ENCODE measurements at places on chromosomes 5 and 9. TPM values are rescaled to one million over a fixed set of nuclear protein-coding genes. Genes with fewer than 3 reads are reported as not detected.

RXFP3 gene
- total RNA-seq = not detected

TEX48 gene
- not detected for total RNA-seq

ARHGEF37 gene
- 0.88 TPM for total RNA-seq

INSL6 gene
- total RNA-seq = not detected

GRCh38 chr5:116455061-116455460 is 119.6 kb downstream of the SEMA6A start:
- H3K27me3 ChIP-seq = no peaks in the 10 kb centered on the region
- no peak for DNase-seq
- no peak overlapping the region for H3K27ac ChIP-seq
- no peak overlapping the region for H3K4me3 ChIP-seq
- peaks cover 15% of the 10 kb centered on the region for H3K4me1 ChIP-seq

DNA sequence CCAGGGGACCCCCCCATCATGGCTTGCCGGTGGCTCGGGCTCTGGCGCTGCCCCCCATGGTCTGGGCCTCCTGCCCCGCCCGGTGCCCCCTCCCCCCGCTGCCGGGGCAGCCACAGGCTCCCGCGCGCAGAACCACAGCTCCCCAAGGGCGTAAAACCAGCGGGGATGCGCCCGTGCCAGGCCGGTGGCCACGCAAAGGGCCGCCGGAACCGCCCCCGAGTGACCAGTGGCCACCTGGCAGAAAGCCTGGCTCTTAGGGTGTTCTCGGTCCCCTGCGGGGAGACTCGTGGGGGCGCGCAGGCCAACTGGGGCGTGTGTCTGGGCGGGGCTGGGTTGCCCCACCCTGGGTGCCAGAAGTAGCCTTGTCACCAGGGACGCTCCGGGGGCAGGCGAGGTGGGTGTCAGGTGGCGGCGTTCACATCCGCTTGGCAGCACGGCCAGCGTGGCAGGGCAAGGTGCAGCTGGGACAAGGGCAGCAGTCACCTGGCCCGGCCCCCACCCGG is 515 bp upstream of the AGPAT2 start:
- H3K27me3 ChIP-seq = no peaks in the 10 kb centered on the region
- peak overlapping the region; percentile 46 for H3K27ac ChIP-seq
- peaks cover 10% of the 10 kb centered on the region for H3K4me1 ChIP-seq
- peak overlapping the region; percentile 57 for H3K4me3 ChIP-seq

GRCh38 chr5:55232985-55233928 is at the start of gene CCNO:
TSS of gene CCNO (minus strand) at chr5:55233608. CDS start at chr5:55233523, 85 bp downstream.
- peaks cover 29% of the 10 kb centered on the region for H3K4me1 ChIP-seq
- H3K27me3 ChIP-seq = peaks cover 66% of the 10 kb centered on the region
- DNase-seq = peak; percentile 45
- H3K4me3 ChIP-seq = peak within 1 kb of the TSS; percentile 81
- H3K27ac ChIP-seq = no peak within 1 kb of the TSS

GRCh38 chr5:139394654-139395566 is at the start of gene PROB1:
TSS of gene PROB1 (minus strand) at chr5:139395104. CDS start at chr5:139395081, 23 bp downstream.
- peaks cover 24% of the 10 kb centered on the region for H3K4me1 ChIP-seq
- no peak for DNase-seq
- H3K4me3 ChIP-seq = peak within 1 kb of the TSS; percentile 94
- H3K36me3 ChIP-seq = peaks cover 7% of the 10 kb centered on the region
- no peaks in the 10 kb centered on the region for H3K27me3 ChIP-seq
- no peak within 1 kb of the TSS for H3K27ac ChIP-seq

DNA sequence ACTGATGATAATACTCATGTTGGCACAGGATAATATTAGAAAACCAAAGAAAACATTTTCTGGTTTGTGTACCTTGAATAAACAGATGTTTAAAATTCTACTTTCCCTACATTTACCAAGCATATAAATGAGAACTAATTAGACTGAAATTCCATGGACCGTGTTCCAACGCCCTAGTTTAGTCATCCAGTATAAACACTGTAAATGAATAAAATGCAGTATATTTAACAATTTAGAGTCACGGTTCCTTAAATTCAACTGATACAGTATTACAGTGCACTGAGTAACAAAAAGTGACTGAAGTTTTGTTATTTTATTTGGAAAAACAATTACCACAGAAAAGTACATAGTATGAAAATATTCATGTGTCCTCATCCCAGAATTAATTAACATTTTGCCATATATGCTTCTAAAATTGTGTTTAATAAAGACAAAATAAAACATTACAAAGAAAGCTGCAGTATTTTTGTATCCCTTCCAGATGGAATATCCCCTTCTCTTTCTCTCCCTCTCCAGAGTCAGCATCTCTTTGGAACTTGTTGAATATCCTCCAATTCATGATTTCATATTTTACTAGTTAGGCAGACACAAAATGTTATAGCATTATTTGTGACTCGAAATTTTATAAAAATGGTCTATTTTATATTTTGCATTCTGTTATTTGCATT is 112.5 kb downstream of the HMHB1 start:
- H3K27ac ChIP-seq = no peak overlapping the region
- H3K4me3 ChIP-seq = no peak overlapping the region
- H3K36me3 ChIP-seq = no peaks in the 10 kb centered on the region
- no peak for DNase-seq
- no peaks in the 10 kb centered on the region for H3K4me1 ChIP-seq
- H3K27me3 ChIP-seq = peaks cover 1% of the 10 kb centered on the region

GRCh38 chr5:112333331-112333781 is 85.7 kb downstream of the EPB41L4A start:
- H3K27ac ChIP-seq = no peak overlapping the region
- H3K36me3 ChIP-seq = no peaks in the 10 kb centered on the region
- peaks cover 11% of the 10 kb centered on the region for H3K4me1 ChIP-seq
- peaks cover 5% of the 10 kb centered on the region for H3K27me3 ChIP-seq

- DNase-seq = no peak
- no peaks in the 10 kb centered on the region for H3K36me3 ChIP-seq
- no peaks in the 10 kb centered on the region for H3K27me3 ChIP-seq
- no peak overlapping the region for H3K4me3 ChIP-seq
Measured at GRCh38 chr5:65750938-65751337, 28.9 kb downstream of the NLN start.

- H3K36me3 ChIP-seq = no peaks in the 10 kb centered on the region
- no peak for DNase-seq
- H3K4me1 ChIP-seq = no peaks in the 10 kb centered on the region
- H3K27me3 ChIP-seq = no peaks in the 10 kb centered on the region
- H3K4me3 ChIP-seq = no peak overlapping the region
- no peak overlapping the region for H3K27ac ChIP-seq
Measured at GRCh38 chr9:114203410-114204140, 48.2 kb downstream of the COL27A1 start.

DNA sequence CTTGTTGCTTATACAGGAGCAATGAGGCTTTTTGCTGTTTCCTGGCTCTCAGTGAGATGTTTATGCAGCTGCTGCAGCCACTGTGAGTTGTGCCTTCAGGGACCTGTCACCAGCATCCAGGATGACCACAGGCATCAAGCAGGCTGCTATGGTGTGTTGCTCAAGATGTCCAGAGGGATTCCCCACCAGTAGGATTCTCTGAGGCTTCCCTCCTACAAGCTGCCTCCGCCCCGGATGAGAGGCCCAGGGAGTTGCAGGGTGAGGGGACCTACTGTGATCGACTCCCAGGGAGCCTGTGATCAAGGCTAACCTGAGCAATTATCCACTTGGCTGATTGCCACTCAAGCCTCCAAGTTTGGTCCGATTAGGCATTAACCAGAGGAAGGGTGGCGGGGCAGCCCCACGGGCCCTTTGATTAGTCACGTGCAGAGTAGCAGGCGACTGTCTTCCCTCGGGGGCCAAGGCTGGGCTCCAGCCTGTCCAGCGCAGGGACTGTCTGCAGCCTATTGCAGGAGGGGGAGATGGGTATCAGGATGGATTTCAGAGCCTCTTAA is 1.8 kb upstream of the FAT2 start:
- H3K36me3 ChIP-seq = no peaks in the 10 kb centered on the region
- no peak overlapping the region for H3K4me3 ChIP-seq
- no peak for DNase-seq
- H3K4me1 ChIP-seq = no peaks in the 10 kb centered on the region
- no peaks in the 10 kb centered on the region for H3K27me3 ChIP-seq

DNA sequence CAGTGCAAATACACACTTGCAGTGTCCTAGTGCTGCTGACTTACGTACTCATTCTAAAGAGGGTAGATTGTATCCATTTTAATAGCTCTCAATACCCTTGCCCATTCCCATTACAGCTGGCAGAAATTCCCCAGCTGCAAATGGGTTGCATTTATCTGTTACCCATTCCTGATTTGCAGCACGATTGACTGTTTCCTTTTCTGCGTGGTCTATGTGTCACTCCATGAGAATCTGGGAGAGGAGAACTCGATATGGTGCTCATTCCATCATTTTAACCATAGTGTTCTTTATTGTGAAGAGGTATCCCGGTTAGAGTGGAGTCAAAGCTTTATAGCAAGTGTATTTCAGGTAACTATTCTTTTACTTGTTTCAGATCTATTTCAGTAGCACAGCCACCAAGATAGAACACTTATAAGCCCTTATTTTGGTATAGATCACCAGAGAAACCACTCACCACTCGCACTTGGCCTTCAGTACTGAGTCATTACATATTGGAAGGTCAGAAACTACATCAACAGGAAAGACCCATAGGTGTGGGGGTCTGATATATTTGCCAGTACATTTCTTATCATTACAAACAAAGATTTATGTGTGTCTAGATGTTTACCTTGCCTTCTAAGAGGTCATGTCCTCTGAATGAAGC is 139.5 kb downstream of the MUSK start:
- H3K27me3 ChIP-seq = no peaks in the 10 kb centered on the region
- DNase-seq = no peak
- no peaks in the 10 kb centered on the region for H3K4me1 ChIP-seq
- no peaks in the 10 kb centered on the region for H3K36me3 ChIP-seq
- no peak overlapping the region for H3K4me3 ChIP-seq

GRCh38 chr5:89451263-89451662 is 568.3 kb upstream of the MEF2C start:
- no peak overlapping the region for H3K4me3 ChIP-seq
- peak overlapping the region; percentile 70 for H3K27ac ChIP-seq
- H3K27me3 ChIP-seq = no peaks in the 10 kb centered on the region
- peaks cover 3% of the 10 kb centered on the region for H3K36me3 ChIP-seq
- no peak for DNase-seq
